Activated T-helper 1 cell treated with anti-CD3 and anti-CD28 coated beads, Interleukin-12 subunit alpha, Interleukin-12 subunit beta, Interleukin-2, Interleukin-4 antibody, amounts not matched to agents 30 ng/mL and 10 ng/mL and 1 ng/mL, durations not matched to agents 14 hours and 24 hours and 36 hours (primary cell): ENCODE measurements at places on chromosomes 2 and 18. TPM values are rescaled to one million over a fixed set of nuclear protein-coding genes. Genes with fewer than 3 reads are reported as not detected.

GRCh38 chr2:105307146-105307545 is 22.4 kb downstream of the TGFBRAP1 start:
- peaks cover 13% of the 10 kb centered on the region for H3K36me3 ChIP-seq
- H3K27me3 ChIP-seq: no peaks in the 10 kb centered on the region
- no peak for DNase-seq
- no peak overlapping the region for H3K27ac ChIP-seq
- peaks cover 7% of the 10 kb centered on the region for H3K4me1 ChIP-seq

DNA sequence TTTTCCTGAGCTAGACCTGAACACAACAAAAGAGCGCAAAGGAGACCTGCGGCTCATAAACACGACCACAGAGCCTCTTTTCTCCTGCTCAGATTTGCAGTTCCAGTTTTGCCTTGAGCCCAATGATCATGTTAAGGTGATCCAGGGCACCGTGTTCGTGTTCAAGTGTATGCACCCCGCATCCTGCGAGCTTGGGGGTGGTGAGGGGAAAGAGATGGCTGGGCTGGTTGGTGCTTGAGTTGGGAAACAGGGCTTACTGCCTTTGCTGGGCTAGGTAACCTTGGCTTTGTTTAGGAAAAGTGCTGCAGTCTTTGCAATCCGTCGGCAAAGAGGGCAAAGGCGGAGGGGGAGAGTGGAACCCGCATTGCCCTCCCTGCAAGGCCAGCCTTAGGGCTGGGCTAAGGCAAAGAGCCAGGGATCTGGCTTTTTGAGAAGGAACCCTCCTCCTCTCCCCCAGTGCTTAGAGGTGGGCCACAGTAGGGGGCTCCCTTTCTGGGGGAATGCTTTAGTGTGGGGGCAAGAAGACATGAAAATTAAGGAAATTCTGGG is 1.3 kb downstream of the HOXD10 start:
- DNase-seq: no peak
- H3K36me3 ChIP-seq: peaks cover 8% of the 10 kb centered on the region
- H3K27me3 ChIP-seq: peaks cover 75% of the 10 kb centered on the region
- H3K4me3 ChIP-seq: no peak overlapping the region

- no peak for DNase-seq
- no peak overlapping the region for H3K4me3 ChIP-seq
- H3K4me1 ChIP-seq: no peaks in the 10 kb centered on the region
- H3K27me3 ChIP-seq: no peaks in the 10 kb centered on the region
Observed at GRCh38 chr2:3494984-3495666, 24.2 kb downstream of the ADI1 start.

GRCh38 chr2:91975130-91975491 is 2896.1 kb upstream of the TEKT4 start:
- no peaks in the 10 kb centered on the region for H3K4me1 ChIP-seq
- no peak overlapping the region for H3K4me3 ChIP-seq
- no peak for DNase-seq

DNA sequence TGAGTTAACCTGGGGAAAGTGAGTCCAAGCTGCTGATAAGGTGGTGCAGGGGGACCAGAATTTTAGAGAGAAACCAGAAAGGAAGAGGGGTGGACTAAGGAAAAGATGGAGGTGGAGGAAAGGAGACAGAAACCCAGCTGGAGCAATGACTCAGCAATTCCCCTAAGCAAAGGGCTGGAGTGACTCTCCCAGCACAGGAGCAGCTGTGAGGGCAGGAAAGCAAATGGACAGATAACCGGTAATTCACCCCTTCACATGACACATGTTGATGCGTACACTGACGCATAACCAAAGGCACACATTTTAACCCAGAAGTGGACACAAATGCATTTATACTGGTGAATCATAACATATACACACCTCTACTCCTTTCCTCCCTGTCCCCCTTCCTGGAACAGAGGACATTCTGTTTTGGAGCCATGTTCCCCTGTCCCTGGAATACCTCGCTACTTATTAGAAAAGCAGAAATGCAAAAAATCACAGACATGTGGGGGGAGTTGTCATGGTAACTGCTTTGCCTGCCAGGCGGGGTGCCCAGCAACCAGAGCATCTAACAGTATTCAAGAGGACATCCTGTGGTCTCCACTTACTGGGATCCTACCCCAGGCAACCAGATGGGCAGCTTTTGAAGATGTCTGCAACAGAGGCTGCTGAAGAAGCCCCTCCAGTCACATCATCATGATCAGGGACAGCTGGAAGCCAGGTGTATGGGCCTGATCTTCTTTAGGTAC is 4.7 kb downstream of the CDK5R2 start:
- no peak overlapping the region for H3K27ac ChIP-seq
- no peak for DNase-seq

DNA sequence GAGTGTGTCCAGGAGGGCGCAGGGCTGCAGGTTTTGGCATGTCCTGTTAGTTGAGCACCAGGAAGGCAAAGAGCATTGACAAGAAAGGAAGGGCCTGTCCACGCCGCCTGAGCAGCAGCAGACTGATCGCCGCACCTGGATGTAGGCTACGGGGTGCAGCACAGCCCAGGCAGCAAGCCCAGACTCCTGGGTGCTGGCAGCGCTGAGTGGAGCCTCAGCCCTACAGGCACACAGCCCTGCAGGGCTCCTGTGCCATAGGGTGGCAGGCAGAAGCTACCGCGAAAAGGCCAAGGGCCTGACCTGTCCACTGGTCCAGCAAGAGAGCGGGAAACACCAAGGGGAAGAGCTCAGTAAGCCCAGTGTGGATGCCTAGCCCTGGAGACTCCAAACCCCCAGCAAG is 198.0 kb downstream of the HDAC4 start:
- peaks cover 9% of the 10 kb centered on the region for H3K36me3 ChIP-seq
- H3K27ac ChIP-seq: no peak overlapping the region
- peaks cover 16% of the 10 kb centered on the region for H3K4me1 ChIP-seq
- H3K27me3 ChIP-seq: no peaks in the 10 kb centered on the region
- no peak for DNase-seq

- H3K4me1 ChIP-seq: no peaks in the 10 kb centered on the region
- H3K4me3 ChIP-seq: no peak overlapping the region
- H3K27me3 ChIP-seq: peaks cover 5% of the 10 kb centered on the region
- no peaks in the 10 kb centered on the region for H3K36me3 ChIP-seq
Observed at GRCh38 chr2:204454672-204455380, 90.4 kb upstream of the PARD3B start.

Gene FOXI3
- not detected in 2 replicates for total RNA-seq

Gene TGFA
- total RNA-seq: not detected in 2 replicates

Gene POTEC
- total RNA-seq: not detected in 2 replicates

Gene UPP2
- not detected in 2 replicates for total RNA-seq
